Cerebellum (tissue), 4 donors: ENCODE measurements at places on chromosomes 16 and 17. TPM values are rescaled to one million over a fixed set of nuclear protein-coding genes. Genes with fewer than 3 reads are reported as not detected.

GRCh38 chr17:73956595-73957465 is 246.6 kb upstream of the RPL38 start:
- DNase-seq: no peak

- no peak for DNase-seq
These were observed 36.6 kb upstream of the CARMIL2 start for GRCh38 chr16:67608364-67608763.

DNA sequence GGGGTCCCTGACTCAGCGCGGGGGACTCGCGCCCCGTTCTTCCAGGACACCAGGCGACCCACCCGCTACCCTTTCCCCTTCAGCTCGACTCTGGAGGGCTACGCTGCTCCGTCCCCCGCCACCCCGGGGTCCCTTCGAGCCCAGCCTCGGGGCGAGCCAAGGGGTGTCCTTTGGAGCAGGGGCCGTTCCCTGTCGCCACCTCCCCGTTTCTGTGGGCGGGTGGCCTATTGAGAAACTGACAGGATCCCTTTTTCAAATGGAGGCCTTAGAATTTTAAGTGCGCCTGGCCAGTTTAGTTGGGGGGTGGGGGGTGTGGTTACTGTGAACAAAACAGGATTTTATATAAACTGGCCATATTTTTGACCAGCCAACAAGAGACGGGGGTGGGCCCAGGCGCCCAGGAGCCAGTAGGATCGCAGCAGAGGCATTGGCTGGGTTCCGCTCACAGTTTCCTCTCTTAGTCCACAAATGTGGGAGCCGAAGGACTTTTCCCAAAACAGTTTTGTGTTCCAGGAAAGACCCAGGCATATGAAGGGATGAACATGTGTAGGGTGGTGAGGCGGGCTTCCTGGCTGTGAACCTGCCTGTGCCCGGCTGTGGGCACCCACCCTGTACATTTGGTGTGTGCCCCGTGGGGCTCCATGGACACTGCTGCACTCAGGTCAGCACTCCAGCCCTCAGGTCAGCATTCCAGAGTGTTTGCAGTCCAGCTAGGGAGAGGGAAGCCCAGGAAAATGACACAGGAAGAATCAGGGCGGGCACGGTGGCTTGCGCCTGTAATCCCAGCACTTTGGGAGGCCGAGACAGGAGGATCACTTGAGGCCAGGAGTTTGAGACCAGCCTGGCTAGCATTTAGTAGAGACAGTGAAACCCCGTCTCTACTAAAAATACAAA is 722 bp upstream of the TIMP2 start:
- no peak for DNase-seq

DNA sequence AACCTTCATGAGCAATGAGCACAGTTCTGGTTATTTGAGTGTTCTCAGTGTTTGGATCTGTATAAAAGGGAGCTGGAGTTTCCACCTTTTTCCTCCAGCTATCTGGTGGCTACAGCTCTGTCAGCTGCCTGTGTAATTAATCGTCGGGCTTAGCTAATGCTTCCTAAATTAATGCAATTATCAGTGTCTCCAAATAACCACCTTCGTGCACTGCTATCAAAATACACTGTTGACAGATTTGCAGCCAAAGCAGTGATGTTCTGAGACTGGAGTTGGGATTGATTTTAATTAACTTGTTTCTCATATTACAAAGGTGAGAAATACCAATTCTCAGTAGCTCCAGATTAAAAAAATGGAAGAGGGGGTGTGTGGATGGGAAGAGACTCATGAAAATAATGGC is 325.8 kb downstream of the CBLN1 start:
- DNase-seq: no peak

DNA sequence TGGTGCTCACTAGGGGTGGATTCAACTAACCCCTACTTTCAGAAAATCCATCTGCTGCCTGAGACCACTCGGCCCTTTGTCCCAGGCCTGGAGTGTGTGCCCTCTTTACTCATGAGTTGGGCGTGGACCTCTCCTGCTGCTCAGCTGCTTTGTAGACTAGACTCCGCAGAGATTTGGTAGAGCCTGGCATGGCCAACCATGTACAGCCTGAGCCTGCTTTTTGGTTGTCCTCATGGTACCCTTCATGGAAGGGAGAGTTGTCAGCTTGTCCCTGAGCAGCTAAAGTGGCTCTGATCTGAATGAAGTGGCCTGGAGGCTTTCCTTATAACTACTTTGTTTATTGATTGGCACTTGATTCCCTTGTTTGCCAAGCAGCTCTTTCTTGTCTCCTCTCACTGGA is 1.5 kb downstream of the EDC4 start:
- no peak for DNase-seq

- DNase-seq: no peak
These were observed 64.6 kb downstream of the MAP2K4 start for GRCh38 chr17:12085076-12085949.

DNA sequence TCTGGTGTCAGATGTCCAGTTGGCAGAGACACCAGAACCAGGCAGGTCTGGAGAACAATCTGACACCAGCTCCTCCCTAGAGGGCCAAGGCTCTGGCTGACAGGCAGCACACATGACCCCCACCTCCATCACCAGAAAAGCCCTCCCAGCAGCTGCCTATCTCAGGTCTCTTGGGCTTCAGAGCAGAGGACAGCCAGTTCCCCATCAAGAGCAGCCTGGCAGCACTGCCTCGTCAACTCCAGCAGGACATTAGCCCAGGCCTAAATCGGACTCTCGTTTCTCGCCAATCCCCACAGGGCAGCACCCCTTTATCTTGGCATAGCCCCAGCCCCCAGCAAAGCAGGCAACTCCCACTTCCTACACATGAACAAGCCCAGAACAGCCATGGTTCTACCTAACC is 4.4 kb downstream of the JUP start:
- no peak for DNase-seq

- no peak for DNase-seq
These were observed 1.0 kb upstream of the TTYH2 start for GRCh38 chr17:74212209-74212912.

- no peak for DNase-seq
These were observed 107.6 kb upstream of the SMURF2 start for GRCh38 chr17:64769712-64770111.

DNA sequence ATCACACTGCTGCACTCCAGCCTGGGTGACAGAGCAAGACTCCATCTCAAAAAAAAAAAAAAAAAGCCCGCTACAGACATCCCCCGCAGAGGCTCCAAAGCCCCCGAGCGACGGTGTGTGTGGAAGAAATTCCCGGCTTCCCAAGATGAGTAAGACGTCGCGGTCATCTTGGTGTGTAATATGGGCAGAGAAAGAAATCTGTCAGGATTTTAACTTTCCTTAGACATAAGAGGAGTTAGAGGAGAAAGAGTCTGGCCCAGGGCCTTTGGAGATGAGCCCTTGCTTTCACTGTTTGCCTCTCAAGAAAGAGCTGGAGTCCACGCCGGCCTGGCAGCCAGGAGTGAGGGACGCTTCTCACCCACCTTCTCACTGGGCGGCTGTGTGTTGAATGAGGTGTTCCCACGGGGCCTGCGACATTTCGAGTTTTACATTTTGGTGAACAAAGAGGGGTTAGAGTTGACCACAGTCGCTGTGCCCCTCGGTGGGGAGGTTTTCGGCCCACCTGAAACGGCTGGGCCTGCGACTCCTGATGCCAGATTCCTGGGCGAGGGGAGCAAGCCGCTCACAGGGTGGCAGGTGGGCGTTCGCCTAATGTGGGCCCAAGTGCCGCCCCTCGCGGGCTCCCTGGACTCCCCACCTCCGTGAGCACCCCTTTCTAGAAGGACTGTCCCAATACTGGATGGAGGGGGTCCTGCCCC is 17.9 kb downstream of the C1QTNF1 start:
- DNase-seq: no peak

DNA sequence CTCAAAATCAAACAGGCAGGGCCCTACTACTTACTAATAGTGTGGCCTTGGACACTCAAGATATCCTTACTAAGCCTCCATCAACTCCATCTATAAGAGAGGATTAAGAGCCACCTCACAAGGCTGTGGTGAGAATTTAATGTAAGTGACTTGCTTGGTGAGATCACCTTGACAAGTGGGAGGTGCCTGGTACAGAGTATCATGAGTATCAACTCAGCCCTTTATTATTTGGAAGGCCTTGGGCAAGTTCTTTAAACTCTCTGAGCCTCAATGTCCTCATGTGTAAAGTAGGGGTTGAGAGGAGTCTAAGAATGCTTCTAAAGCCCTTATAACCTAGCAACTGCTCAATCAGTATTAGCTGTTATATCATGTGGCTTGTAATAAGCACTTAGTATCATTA is 15.0 kb downstream of the THUMPD1 start:
- no peak for DNase-seq

DNA sequence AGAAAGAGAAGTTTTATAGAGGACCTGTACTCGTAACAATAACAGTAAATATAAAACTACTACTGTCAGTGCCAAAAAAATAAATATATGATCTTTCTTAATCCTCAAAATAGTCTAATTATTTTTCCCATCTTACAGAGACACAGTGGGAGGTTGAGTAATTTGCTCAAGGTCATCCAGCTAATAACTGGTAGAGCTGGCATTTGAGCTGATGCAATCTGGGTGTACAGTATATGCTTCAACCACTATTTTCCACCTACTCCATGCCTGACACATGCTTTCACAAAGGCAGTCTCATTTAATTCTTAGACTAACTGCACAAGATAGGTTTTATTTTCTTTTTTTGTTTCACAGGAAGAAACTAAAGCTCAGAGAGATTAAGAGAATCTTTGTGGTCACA is 33.6 kb downstream of the PIGL start:
- no peak for DNase-seq

GRCh38 chr17:82751171-82751570 is 694 bp upstream of the TBCD start:
- no peak for DNase-seq

DNA sequence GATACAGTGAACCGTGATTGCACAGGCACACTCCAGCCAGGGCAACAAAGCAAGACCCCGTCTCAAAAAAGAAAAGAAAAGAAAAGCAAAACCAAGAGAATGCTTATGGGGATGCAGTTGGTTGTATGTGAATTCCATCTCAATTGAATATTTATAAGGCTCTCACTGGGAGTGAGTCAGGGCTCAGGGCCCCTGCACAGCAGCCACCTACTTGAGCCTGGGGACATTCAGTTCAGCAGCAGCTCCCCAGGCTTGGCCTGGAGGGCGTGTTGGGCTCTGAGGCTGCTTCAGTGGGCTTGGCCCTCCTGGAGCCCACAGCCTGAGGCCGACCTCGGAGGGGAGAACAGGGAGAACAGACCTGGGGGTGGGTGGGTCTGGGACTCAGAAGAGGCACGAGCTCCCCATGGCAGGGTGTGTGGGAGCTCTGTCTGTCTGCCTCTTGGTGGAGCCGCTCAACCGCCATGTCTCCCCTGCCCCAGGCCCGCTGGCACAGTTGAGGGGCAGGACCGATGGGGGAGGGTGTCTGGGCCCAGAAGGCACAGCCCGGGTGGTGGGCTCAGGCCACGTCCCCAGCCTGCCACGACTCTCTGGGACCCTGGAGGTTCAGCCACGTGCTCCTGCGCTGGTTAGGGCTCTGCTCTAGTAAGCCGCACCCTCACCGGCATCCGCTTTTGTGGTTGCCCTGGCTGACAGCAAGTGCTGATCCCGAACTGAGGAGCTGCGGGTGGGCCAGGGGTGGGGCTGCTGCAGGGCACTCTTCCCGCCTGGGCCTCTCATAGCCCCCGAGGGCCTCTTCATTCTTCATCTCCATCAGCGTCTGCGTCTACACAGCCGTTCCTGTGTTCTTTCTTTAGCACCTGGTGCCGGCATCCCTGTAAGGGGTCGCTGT is 24.8 kb downstream of the ZFPM1 start:
- DNase-seq: no peak

GRCh38 chr17:12342609-12343435 is 322.1 kb downstream of the MAP2K4 start:
- DNase-seq: no peak

DNA sequence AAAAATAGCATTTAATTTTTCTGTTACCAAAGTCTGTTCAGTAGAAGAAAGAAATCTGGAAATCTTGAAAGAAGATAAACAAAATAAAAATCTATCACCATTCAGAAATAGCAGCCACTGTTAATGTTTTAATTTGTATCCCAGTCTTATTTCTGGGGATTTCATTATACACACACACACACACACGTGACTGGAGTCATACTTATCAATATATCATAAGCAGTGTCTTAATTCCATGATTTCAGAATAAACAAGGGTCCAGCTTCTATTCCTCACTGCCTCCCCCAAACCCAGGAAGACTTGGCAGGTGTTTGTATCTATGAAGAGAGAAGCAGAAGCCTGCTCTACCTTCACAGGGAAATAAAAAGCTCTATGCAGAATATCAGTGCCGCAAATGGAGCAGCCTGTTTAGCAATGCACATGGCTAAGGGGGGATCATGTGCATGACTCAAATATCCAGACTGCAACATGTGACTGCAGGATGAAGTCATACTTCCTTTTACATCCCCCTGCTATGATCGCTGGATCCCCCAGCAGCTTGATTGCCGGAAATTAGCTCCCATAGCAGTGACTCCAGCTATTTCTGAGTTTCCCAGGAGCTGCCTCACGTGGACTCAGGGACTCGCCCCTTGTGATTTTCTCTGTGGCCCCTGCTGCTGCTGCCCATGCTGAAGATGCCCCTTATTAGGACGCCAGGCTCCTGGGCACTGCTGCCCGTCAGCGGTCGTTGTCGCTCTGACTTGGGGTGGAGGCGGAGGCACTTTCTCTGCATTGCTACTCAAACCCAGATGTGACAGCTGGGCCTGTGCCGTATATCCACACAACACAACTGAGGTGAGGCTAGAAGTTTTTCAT is 341.0 kb downstream of the CPPED1 start:
- DNase-seq: no peak

DNA sequence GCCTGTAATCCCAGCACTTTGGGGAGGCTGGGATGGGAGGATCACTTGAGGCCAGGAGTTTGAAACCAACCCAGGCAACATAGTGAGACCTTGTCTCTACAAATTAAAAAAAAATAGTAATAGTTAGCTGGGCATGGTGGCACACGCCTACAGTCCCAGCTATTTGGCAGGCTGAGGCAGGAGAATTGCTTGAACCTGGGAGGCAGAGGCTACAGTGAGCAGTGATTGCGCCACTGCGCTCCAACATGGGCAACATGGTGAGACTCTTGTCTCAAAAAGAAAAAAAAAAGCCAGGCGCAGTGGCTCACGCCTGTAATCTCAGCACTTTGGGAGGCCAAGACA is 56.9 kb upstream of the MRTFB start:
- DNase-seq: no peak

LYZL6 gene
- total RNA-seq: not detected

ITGB4 gene
- total RNA-seq: 2.1 TPM

AATK gene
- total RNA-seq: 7.3 TPM

SLFN14 gene
- total RNA-seq: 0.18 TPM

CRYBA1 gene
- total RNA-seq: not detected

PHAF1 gene
- total RNA-seq: 20.7 TPM

PLD6 gene
- total RNA-seq: 6.8 TPM

YPEL2 gene
- total RNA-seq: 12.2 TPM

NLRC3 gene
- total RNA-seq: 0.73 TPM
